NCI-H1436 treated with DMSO at 0.1 percent for 48 hours (cell line): ENCODE measurements at places on chromosomes 6 and 20.

DNA sequence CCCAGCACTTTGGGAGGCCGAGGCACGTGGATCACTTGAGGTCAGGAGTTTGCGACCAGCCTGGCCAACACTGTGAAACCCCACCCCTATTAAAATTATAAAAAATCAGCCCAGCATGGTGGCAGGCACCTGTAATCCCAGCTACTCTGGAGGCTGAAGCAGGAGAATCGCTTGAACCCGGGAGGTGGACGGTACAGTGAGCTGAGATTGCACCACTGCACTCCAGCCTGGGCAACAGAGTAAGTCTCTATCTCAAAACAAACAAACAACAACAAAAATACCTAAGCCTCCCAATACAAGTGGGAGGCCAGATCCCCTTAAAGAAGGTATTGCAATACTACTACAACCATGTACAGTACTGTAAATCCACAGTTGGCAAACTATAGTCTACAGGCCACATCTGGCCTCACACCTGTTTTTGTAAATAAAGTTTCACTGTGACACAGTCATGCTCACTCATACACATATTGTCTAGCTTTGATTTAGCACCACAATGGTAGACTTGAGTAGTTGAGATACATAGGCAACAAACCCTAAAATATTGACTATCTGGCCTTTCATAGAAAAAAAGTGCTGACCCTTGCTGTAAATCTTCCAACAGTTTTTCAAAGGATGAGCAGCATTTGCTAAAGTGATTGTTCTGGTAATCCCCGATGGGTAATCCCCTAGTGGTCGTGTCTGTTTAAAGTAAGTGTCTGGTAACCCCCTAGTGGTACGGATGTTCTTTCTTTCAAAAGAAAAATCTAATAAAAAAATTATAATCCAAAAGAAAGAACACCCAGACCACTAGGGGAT is 202.0 kb downstream of the RNGTT start:
- no peak for DNase-seq

DNA sequence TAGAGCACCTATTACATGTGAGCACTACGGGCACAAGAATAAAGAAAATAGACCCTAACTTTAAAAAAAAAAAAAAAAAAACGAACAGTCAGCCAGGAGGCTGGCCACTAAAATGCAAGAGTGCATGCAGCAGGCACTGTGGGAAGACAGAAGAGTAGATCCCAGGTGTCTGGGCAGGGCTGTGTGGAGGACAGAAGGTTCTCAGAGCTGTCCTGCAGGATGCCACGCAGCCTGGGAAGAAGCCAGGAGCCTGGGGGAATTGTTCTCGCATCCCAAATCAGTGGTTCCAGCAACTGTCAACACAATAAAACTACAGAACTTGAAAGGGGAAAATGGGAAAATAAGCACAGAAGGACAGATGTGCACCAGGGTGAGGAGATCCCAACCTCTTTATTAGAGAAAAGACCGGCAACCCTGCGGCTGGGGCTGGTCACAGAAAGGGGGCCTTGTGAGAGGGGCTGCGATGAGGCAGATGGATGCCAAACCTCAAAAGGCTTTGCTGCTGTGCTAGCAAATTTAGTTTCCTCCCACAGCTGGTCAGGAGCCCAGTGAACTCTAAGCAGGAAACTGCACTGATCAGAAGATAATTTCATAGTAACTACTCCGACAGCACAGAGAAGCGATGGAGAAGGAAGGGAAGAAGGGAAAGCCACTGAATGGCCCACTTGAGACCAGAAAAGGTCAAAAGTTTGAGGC is 30.9 kb downstream of the MAP3K5 start:
- DNase-seq: no peak

DNA sequence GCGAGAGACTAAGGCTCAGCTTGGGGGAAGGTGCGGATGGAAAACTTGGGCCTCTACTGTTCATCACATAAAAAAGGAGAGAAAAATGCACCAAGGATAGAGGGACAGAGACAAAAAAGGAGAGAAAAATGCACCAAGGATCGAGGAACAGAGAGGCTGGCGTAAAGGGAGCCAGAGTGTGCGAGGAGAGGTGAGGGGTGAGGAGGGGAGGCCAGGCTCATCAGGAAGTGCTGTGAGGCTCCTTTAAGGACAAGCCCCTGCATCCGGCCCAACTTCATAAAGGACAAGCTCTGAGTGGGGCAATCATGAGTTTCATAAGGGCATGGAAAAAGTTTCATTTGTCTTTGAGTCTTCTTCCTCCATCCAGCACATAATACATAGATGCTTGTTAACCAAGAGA is 117.2 kb upstream of the NXT1 start:
- DNase-seq: no peak

- no peak for DNase-seq
Observed at GRCh38 chr6:70163795-70164194, 139.1 kb downstream of the COL9A1 start.

- DNase-seq: no peak
Observed at GRCh38 chr6:92376691-92377090, 1042.7 kb downstream of the EPHA7 start.

GRCh38 chr6:169669889-169670288 is 31.9 kb downstream of the WDR27 start:
- no peak for DNase-seq

- no peak for DNase-seq
Observed at GRCh38 chr6:31031095-31031494, 20.8 kb downstream of the MUC22 start.
